MV-4-11 (cell line): ENCODE measurements at places on chromosomes 1 and 21.

DNA sequence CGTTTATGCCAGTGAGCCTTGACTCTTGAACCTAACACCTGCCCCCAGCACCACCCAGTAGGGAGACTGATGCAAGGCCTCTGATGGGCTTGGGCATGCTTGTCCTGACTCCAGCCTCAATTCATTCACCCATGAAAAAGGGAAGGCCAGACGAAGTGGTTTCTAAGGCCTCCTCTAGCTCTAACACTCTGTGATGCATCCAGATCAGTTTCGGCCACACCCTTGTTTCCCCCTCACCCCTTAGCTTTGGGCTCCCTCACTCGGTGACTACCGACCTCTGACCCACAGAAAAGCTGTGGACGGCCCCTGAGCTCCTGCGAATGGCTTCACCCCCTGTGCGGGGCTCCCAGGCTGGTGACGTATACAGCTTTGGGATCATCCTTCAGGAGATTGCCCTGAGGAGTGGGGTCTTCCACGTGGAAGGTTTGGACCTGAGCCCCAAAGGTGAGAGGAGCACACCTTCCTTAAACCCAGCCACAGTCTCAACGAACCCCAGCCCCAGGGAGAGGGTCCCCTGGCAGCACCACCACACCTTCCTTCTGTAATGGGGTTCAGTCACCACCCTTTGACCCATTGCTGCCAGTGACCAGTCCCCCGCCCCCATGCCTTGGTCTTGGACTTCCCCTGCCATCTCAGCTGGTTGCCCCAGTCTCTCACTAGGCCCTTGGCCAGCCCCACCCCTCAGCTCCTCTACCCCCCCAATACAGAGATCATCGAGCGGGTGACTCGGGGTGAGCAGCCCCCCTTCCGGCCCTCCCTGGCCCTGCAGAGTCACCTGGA lies 9.0 kb downstream of the NPR1 start:
- no peak for DNase-seq

DNA sequence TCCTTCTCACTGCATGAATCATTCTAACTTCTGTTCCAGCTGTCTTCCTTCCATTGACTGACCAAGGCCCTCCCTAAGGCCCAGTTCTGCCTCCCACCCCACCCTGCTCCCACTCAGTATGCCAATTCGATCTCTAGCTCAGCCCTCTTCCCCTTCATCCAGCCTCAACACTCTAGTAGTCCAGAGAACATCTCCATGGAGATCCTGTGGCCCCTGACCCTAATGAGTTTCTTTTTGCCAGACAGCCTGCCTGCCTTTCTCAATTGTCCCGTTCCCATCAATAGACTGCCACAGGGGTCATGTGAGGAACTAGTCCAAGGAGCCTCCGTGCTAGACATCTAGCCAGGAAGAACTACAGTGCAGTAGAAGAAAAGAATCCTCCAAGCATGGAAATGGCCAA lies 26.4 kb downstream of the RRAGC start:
- DNase-seq, result no peak

DNA sequence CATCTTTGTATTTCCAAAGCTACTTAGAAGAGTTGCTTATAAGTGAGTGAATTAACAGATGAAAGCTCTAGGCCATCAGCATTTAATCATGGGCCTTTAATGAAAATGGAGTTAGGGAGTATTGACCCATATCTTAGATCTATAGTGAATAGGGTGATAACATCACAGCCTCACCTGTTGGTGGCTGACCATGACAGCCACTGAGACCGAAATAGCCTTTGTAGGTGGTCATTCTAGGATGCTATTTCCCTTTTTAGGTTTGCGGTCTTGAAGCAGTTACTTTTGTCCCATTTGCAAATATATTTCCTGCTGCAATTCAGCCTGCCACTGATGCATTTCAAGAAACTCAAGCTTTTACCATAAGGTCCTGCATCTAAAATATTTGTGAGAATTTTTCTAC lies 410.1 kb upstream of the LYPLAL1 start:
- no peak for DNase-seq

DNA sequence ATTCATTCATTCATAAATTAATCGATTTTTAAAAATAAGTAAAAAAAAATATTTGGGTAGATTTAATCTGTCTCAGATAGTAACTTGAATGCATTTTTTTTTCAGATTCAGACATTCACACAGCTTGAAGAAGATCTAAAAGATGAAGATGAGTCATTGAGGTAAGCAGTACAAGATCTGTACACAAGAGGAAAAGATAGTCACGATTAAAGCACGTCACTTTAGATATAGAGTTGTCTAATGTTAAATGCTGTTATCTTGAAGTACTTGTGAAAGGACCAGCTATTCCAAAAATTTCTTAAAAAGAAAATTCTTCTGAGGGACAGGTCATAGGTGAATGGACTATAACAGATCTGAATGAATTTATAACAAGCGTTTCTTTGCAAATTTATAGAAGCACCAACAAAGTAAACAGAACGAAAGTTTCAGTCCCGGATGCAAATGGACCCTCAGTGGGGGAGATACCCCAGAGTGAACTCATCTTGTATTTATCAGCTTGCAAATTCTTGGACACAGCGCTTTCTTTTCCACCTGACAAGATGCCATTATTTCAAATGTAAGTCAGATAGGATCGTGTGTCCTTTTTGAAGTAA lies 31.2 kb upstream of the MORC3 start:
- DNase-seq, result no peak

GRCh38 chr1:12171206-12172041 lies 4.6 kb downstream of the TNFRSF1B start:
- DNase-seq, result no peak

DNA sequence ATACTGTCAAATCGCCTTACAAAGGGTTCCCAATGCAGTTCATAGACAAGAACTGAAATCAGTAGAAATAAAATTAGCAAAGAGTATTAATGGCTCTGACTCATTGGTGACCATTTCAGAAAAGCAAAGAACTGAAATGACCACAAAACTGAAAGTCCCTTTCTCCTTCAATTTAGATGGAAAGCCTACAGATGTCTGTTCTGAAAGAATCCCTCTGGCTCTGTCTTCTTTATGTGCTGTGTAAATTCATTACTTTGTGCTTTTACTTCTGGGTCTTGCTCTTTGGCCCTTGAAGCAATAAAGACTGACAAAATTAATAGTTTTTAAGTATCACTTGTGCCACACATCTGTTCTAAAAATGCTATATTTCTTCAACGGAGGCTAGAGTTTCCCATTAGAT lies 62.7 kb upstream of the GPR89A start:
- DNase-seq, result no peak
